ENCODE measurements at places on chromosomes 1 and 21. TPM values are rescaled to one million over a fixed set of nuclear protein-coding genes. Genes with fewer than 3 reads are reported as not detected.

The ZBTB8B gene
- 5.1 TPM for total RNA-seq

The KRTAP20-4 gene
- not detected for total RNA-seq

DNA sequence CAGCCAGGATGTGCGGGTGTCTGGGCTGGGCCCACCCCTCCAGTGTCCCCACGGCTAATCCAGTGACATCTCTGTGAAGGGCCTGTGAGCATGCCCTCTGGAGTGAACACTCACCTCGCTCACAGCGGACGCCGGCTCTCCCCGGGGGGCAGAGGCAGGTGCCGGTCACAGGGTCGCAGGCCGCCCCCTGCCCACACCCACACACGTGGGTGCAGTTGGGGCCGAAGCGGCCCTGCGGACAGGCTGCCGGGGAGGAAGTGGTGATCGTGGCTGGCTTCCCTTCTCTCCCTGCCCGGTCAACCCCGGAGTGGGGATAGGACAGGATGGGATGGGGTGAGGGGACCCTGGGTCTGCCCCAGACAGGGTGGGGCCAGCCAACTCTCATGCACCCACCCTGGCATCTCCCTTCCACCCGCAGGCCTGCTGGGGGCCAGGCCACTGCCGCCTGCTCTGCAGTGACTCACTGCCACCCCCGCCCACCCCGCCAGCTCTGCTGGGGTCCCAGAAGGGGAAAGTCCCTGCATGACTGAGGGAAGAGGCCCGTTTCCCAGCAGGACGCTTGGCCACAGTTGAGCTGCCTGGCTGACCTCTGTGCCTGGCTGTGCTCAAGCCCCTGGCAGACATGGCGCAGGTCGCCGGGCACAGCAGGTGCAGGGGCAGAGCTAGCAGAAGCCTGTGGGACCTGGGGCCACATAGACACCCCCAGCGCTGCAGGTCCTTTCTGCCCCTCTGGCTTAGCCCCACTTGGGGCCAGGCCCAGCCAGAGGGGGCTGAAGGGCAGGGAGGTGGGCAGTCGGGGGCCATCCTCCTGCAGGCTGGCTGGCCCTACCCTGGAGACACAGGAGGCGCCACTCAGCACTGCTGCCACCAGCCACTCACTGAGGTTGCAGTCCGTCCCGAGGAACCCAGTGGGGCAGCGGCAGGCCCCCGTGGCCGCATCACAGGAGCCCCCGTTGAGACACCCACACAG, 41.6 kb downstream of the ARHGEF16 start:
- ATAC-seq: no peak

DNA sequence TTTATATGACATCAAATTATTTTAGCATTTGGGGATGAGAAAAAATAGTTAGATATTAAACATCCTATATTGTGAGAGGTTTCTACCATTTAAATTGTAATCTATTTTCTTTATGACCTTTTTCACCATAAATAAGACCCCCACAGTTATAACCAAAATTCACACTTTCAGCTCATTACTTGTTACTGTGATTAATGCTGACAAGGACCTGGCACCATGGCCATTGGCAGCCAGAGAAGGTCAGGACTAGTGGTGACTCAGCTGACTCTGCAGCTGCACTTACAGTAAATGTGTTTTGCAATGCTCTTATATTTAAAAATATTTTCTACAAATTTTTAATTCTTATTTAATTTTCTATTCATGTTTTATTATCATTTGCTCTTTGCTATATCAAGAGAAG, 133.3 kb upstream of the C1orf105 start:
- peak; percentile 75 for ATAC-seq

GRCh38 chr1:178098262-178098661, 4.4 kb downstream of the RASAL2 start:
- no peak for ATAC-seq

GRCh38 chr1:209364716-209365115, 218.8 kb upstream of the CAMK1G start:
- ATAC-seq: no peak

Data from motor neuron (in vitro differentiated cells).